Nasal cavity respiratory epithelium epithelial cell of viscerocranial mucosa (primary cell): ENCODE measurements at places on chromosomes 3 and 15. TPM values are rescaled to one million over a fixed set of nuclear protein-coding genes. Genes with fewer than 3 reads are reported as not detected.

The MAGI1 gene
- 13.0 and 21.1 TPM in 2 replicates for total RNA-seq

The SLC9C1 gene
- 0.21 TPM in 1 of 2 replicates, not detected in the other for total RNA-seq

The UROC1 gene
- not detected in 2 replicates for total RNA-seq

The CHL1 gene
- total RNA-seq = 2.2 TPM in 1 of 2 replicates, not detected in the other

The RETNLB gene
- not detected in 2 replicates for total RNA-seq

The CCR2 gene
- under 0.01 TPM in 2 replicates for total RNA-seq

The PPP1R14D gene
- total RNA-seq = not detected in 2 replicates

The PDZRN3 gene
- total RNA-seq = 0.21 and 0.34 TPM in 2 replicates

The HYKK gene
- total RNA-seq = 1.4 and 2.6 TPM in 2 replicates

The IFT122 gene
- total RNA-seq = 4.8 and 10.5 TPM in 2 replicates

The PLSCR4 gene
- total RNA-seq = under 0.01 and 1.9 TPM in 2 replicates

The HCLS1 gene
- total RNA-seq = 3.8 and 29.3 TPM in 2 replicates

The AGBL1 gene
- total RNA-seq = not detected in 2 replicates

The FEZF2 gene
- not detected in 2 replicates for total RNA-seq

The PDCD10 gene
- total RNA-seq = 110 and 122 TPM in 2 replicates

The RBP2 gene
- total RNA-seq = not detected in 2 replicates

The SOX14 gene
- total RNA-seq = not detected in 2 replicates

The ZNF619 gene
- 7.5 and 8.9 TPM in 2 replicates for total RNA-seq

The ROBO2 gene
- total RNA-seq = 0.34 and 4.0 TPM in 2 replicates

The MDFIC2 gene
- not detected in 2 replicates for total RNA-seq

The ACSBG1 gene
- not detected in 2 replicates for total RNA-seq

The ZNF662 gene
- 1.2 and 1.7 TPM in 2 replicates for total RNA-seq

The FOXB1 gene
- total RNA-seq = not detected in 2 replicates

The TGM4 gene
- 0.28 and 0.34 TPM in 2 replicates for total RNA-seq

The SNRK gene
- total RNA-seq = 34.6 and 47.8 TPM in 2 replicates

The ROPN1 gene
- total RNA-seq = not detected in 2 replicates

The CEMIP gene
- 1.0 and 3.6 TPM in 2 replicates for total RNA-seq

The DISP2 gene
- total RNA-seq = under 0.01 and 0.21 TPM in 2 replicates
